ENCODE measurements at places on chromosomes 2 and 18.

GRCh38 chr2:221202431-221202830 lies 369.7 kb downstream of the EPHA4 start:
- no peak for DNase-seq

- peak; percentile 42 for DNase-seq
Measured at GRCh38 chr2:53969285-53969967, 1.4 kb downstream of the PSME4 start.

- DNase-seq = no peak
Measured at GRCh38 chr2:174722942-174723592, 41.2 kb downstream of the CHRNA1 start.

DNA sequence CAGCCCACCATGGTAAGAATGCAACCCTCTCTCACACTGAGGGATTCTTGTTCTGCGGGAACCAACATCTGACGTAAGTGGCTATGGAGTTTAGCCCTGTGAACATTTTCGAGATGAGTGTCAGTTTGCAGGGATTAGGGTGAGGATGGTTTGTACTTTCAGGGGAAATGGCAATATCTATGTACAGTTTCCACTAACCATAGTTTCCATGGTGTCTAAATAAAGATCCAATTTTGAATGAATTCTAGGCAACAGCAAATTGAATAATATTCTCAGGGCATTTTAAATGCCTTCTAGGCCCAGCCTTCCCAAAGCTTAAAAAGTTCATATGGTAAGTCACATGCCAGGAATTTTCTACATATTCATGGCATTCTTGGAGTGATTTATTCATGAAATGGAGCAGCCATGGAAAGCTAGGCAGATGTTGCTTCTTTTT lies 105.4 kb upstream of the MMADHC start:
- DNase-seq = no peak

DNA sequence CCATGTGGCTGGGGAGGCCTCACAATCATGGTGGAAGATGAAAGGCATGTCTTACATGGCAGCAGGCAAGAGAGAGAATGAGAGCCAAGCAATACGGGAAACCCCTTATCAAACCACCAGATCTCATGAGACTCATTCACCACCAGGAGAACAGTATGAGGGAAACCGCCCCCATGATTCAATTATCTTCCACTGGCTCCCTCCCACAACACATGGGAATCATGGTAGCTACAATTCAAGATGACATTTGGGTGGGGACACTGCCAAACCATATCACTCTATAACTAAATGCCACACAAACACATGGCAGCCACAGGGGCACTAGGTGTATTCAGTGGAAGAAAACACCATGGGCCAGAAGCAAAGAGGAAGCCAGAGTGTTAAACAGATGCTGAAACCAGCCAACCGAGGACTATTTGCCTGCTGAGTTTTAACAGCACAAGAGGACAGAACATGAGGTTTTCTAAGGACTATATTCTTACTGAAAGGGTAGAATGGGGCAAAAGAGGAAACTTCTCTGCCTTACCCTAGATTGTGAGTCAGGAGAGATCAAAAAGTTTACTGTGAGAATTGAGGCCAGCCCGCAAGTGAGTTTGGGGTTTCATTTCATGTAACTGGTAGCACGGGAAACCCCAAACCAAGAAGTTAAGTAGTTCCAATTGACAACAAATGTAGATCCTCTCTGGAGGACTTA lies 49.2 kb downstream of the SIGLEC15 start:
- DNase-seq = no peak

- DNase-seq = no peak
Measured at GRCh38 chr2:217203086-217203485, 343.2 kb upstream of the TNP1 start.

- DNase-seq = no peak
Measured at GRCh38 chr2:109067631-109068125, 61.3 kb upstream of the SH3RF3 start.

- DNase-seq = no peak
Measured at GRCh38 chr2:10400568-10400977, 47.6 kb downstream of the ODC1 start.

GRCh38 chr2:80519121-80519643 lies 214.6 kb upstream of the LRRTM1 start:
- peak; percentile 58 for DNase-seq

- no peak for DNase-seq
Measured at GRCh38 chr2:238864207-238865014, 16.5 kb downstream of the TWIST2 start.

DNA sequence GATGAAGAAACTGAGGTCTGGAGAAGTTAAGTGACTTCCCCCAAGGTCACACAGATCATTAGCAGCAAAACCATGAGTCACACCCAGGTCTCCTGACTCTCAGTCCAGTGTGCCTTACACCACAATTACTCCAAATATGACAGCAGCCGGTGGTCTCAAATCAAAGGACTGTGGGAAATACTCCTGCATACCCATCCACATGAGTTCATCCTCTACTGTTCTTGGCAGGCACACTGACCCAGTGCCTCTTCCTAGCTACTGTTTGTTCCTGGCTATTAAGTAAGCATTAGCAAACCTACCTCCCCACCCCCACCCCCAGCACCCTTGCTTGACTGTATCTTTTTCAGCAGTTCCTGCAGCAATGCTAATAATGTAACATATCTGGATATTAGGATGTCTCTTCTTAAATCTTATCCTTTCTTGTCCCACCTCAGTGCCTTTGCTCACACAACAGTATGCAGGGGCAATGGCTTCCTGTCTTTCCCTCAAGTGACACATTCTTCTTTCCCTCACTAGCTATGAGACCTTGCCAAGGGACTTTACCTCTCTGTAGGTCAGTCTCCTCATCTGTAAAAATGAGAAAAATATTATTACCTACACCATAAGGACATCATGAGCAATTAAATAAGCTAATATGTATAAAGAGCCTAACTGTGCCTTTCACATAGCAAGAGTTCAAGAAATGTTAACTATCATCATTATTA lies 46.2 kb downstream of the FAM98A start:
- DNase-seq = no peak

- no peak for DNase-seq
Measured at GRCh38 chr18:36143391-36143790, 13.7 kb downstream of the ELP2 start.

GRCh38 chr2:3386448-3386958 lies 7.0 kb downstream of the TRAPPC12 start:
- no peak for DNase-seq

DNA sequence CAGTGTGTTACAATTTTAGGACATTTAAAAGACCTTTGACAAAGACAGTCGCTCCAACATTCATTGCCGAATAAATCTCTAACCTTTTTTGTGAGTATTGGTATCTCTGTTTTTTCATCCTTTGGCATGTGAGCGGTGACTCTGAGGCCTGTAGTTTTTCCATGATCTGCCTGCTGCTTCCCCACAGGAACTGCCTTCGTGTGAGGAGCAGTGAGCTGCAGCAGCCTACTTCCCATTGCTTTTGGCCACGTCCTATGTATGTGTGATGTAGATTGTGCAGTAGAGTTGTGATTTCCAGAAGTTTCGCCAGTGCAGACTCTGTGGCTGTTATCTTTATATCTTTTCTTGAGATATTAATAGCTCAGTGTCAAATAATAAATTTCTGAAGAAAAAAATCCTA lies 79.8 kb downstream of the UGGT1 start:
- no peak for DNase-seq

GRCh38 chr2:49271060-49271606 lies 116.8 kb upstream of the FSHR start:
- DNase-seq = no peak

- no peak for DNase-seq
Measured at GRCh38 chr2:406876-407275, 119.0 kb upstream of the ALKAL2 start.

DNA sequence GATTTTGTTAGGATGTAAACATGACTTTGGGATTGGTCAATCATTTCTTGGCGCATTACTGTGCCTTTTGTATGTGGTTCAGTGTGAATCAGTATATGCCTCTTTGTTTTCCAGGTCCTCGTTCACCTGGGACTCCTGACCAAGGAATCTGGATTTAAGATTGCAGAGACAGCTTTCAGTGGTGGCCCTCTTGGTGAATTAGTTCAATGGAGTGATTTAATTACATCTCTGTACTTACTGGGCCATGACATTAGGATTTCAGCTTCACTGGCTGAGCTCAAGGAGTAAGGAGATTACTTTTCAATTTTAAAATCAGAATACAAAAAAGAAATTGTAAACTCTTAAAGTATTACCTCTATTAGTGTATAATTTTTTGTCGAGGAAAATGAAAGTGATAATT lies 87.6 kb downstream of the MGAT5 start:
- no peak for DNase-seq

- no peak for DNase-seq
Measured at GRCh38 chr2:232505856-232506255, 14.3 kb upstream of the PRSS56 start.

DNA sequence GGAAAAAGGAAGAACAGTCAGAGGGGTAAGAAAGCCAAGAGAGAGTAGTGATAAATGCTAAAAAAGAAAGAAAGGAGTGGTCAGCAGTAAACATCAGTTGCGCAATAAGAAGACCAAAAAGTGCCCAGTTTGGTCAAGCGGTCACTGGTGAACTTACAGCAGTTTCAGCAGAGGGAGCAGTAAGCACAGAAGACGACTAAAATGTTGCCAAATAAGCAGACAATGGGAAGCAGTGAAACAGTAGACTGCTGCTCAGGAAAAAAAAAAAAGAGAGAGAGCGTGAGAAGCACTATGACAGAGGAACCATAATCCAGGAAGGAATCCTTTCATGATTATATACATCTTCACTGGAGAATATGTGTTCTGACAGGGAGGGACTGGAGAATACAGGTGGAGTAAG lies 45.8 kb downstream of the DNAJC10 start:
- peak; percentile 81 for DNase-seq

DNA sequence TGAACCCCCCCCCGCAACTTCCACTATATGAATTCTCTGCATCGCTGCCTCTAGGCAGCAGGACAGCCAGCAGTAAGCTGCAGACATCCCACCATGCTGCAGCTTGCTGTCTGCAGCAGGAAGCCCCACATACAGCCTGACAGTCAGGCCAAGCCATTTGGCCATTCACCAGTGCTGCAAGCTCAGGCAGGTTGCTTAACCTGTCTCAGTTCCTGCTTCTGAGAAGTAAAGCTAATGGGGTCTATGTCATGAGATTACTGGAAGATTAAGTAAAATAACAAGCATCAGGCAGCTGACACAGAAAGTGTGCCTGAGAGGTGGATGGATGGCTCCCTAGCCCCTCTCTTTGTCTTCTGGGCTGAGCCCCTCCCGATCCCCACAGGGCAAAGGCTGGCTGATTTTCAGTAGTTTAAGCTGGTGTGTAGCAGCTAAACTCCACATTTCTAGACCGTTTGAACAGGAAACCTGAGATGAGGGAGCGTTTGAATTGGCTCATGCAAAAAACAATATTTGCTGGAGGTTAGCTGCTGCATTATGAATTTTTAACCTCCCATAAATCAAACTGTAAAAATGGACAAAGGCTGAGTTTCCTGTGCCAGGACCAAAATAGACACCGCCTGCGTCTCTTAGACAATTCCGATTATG lies 193.8 kb upstream of the ARL4C start:
- DNase-seq = no peak

DNA sequence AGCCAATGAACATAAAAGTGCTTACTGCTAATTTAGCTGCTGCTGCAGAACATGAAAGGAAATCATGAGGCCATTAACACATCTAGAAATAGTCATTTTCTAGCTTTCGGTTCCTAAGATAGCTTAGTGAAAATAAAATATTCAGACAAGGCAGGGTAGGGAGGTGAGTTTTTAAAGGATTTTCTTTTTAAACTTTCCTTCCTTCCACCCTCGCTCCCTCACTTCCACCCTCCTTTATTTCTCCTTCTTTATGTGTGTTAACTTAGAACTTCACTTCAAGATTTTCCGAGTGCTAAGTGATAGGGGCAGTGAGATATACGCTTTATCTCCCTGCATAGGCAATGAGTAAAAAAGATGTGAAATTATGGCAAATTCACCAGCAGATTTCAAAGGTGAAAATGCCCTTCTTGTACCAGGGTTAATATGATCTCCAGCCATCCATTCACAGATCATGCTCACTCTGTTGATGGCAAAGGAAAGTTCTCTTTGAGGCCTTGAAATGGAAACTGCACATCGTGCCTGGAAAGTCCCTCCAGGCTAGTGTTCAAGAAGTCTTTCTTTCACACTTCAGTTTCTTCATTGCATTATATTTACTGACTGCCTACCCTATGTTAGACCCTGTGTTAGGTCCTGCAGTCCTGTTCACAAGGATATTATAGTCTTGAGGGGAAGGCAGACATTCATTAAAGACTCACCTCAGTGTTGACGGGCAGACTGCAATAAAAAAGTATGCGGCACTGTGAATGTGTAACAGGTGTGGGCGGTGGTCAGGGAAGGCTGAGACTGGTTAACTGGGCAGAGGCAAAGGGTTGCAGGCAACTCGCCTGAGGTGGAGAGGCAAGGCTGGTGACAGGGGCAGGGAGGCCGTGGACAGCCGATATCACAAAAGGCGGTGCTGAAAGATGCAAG lies 200.8 kb downstream of the PLCL1 start:
- no peak for DNase-seq

- no peak for DNase-seq
Measured at GRCh38 chr2:174340400-174341292, 5.9 kb downstream of the SP9 start.

- no peak for DNase-seq
Measured at GRCh38 chr2:240305369-240305962, 130.0 kb upstream of the GPC1 start.

GRCh38 chr2:219041252-219041651 lies at the start of gene CFAP65:
TSS of gene CFAP65 (minus strand) at chr2:219041516. CDS start at chr2:219039048, 2,468 bp downstream.
- DNase-seq = peak; percentile 55

DNA sequence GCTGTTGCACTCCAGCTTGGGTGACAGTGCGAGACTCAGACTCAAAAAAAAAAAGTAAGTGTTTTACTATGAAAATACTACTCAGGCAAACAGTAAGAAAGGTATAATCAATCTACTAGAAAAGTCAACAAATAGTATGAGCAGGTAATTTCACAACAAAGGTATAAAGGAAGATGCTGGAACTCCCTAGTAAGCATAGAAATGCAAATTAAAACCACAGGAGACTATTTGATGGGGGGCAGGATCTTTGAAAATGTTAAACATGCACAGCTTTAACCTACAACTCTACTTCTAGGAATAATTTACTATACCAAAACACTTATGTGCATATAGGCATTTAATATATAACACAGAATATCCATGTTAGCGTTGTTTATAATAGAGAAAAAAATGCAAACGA lies 24.3 kb upstream of the TNFAIP6 start:
- no peak for DNase-seq

DNA sequence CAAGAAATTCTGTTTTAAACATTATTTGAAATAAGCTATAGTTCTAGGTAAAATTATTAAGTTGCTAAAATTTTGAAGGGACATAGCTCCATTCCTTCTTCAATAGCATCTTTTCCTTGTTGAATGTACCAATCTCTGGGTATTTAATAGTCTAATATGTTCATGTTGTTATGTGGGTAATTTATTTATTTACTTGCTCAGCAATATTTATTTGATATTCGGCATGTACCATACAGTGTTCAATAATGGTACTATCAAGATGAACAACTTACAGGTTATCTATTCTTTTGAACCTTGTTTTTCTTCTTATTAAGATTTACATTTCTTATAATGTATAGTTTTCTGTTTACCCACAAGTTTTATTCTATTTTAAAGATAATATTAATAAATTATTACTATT lies 1616.8 kb upstream of the PIK3C3 start:
- no peak for DNase-seq
